ENCODE measurements at places on chromosomes 2 and 18.

DNA sequence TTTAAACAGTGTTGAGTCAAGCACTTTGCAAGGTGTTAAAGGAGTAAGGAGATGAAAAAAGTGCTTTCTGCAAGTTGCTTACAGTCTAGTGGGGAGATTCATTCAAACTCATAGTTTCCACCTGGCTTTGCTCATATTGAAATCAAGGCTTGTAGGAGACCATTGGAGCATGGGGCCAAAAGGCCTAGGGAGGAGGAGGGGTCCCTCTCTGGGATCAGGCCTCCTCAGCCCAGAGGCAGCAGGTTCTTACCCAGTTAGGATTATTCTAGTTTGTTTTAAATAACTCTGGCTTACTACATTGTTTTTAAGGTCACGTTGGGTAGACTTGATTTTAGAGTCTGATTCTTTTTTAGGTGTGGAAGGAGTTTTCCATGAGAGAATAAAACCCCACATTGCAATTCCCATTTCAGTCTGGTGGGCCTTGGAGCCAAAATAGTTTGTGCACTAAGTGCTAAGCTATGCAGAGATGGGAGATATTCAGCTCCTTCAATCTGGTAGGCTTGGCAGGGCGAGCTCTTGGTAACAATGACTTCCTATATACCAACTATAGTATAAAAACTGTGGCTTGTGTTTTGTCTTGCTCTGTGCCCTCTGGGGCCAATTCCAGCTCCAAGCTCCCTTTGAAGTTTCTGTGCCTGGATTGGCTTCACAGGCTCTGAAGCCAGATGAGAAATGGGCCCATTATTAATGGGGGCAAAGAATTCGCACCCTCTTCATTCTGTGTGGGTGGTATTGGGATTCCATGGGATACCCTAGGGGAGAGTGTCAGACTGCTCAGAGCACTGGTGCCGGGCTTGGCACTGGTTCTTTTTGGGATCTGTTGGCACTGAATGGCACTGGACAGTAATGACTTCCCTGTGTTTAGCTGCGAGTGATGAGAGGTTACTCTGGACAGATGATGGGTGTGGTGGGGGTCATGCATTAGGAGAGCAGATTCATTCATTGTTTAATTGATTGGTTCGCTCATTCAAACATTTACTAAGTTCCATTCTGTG, 301.1 kb downstream of the MYCN start:
- no peak for DNase-seq

DNA sequence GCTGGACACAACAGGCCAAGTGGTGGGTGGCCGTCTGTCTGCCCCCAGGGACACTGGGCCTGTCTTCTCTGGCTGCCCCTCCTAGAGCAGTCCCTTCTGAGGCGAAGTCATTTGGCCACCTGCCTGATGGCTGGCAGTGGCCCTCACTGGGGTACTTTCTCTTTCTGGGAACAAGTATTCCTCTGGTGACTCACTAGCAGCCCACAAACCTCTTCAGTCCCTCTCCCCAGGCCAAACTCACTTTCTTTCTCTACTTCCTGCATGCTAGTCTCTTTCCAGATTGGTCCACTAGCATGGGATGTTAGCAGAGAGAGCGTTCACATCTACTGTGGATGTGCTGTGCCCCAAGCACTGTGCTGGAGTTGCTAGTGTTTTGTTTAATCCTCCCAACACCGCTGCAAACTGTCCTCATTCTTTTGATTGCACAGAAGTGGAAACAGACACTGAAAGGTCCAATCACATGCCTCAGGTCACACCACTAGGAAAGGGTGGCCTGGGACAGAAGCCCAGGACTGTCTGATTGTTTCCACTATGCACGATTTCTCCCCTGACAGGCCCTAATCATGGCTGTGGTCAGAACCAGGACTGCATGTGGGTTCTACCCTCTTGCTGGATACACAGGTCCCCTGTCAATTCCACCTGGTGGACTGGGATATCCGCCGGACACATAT, 5.2 kb downstream of the DYSF start:
- no peak for DNase-seq

DNA sequence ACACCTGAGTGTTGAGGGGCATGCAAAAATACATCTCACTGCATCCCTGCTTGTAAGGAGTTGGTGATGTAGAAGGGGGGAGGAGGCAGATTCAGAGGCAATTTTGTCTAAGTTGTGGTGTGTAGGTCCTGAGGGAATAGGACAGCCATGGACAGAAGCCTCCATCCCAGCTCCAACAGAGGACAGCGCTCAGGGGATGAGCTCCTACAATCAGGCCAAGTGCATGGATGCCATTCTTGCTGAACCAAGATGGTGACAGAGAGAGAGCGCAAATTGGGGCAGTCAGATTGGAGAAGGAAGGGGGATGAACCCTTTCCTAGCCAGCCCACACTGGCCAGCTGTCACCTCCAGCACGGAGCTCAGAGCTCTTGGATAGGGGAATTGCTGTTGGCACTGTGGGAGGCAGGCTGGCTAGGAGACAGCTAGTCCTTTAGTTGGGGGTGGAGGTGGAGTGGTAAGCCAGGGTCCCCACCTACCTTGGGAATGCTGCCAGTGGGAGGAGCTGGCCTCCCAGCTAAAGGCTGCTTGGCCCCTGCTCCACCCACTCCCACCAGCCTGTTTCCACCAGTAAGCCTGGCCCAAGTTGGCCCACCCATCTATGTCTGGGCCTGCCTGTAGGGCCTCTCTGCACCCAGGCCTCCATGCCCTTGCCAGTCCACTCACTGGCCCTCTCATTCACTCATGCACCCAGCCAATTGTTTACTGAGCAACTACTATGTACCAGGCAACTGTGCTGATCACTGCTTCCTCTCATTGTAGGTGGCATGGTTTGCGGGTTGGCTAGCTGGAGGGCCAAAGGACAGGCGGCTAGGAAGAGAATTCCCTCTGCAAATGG, 2.5 kb upstream of the PER2 start:
- DNase-seq = no peak

DNA sequence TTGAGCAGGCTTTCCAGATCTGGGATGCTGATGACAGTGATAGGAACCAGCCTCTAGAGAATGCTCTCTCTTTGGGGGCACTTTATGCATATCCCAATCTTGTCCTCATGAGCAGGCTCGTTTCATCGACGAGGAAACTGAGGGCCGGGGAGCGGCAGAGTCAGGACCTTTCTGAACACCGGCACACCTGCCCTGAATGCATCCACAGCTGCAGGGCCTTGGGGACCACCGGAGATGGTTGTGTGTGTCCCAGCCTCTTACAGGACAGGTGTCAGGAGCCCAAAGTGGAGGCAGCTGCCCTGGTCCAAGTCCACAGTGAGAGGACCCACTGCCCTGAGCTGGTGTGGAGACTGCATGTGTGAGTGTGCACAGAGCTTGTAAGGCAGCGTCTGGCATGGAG, 47.6 kb upstream of the FAHD2A start:
- DNase-seq = no peak

DNA sequence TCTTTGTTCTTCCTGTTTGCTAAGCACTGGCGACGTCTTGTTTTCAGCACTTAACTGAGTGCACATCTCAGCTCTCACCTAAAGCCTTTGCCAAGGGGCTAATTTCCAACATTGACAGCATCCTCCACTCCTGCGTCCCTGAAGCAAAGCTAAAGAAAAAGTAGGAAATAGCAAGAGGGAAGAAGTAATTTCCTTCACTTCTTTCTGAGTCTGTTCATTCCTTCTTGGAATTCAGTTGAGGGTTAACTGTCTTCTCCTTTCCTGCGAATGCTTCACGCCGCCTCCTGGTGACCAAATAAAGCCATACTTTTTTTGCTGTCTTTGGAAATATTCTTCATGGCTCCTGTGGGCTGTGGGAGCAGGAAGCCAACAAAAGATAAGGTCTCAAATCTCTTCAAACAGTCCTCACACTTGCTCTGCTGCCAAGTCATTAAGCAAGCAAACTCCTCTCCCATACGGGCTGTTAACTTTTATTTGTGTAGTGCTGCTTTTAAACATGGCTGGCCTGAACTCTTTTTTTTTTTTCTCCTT, 100.9 kb downstream of the DPP10 start:
- no peak for DNase-seq

DNA sequence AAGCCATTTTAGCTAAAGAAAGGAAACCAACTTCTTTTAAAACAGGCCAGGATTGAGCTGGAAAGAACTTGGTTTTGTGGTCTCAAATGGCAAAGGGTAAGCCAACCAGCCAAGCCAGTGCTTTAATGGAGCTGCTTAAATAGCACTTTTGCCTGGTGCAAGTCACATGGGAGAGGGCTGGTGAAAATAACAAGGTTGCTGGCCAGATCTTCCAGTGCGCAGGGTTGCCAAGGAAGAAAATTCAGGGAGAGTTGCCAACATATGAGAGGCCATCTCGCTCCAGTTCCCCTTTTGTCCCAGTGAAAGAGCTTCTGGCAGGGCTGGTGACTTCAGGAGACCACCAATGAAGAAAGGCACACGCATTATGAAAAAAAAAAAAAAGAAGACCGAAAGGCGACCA, 57.3 kb downstream of the IRS1 start:
- DNase-seq = no peak

DNA sequence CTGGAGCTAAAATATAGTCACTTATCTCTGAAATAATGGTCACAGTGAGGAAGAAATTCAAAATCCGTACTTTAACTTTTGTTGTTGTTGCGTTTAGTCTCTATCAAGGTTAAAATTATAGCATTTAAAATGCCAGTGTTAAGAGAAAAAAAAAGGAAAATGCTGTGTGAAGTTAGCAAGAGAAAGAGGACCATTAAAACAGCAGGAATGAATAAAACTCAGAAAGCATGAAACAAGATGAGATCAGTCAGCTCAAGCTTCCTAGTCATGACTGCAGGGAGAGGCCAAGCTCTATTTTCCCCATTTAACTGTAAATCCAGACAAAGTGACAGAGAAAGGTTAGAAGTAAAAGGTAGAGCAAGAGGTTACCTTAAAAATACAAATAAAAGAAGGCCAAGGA, 281.7 kb upstream of the ATP5MC3 start:
- no peak for DNase-seq

DNA sequence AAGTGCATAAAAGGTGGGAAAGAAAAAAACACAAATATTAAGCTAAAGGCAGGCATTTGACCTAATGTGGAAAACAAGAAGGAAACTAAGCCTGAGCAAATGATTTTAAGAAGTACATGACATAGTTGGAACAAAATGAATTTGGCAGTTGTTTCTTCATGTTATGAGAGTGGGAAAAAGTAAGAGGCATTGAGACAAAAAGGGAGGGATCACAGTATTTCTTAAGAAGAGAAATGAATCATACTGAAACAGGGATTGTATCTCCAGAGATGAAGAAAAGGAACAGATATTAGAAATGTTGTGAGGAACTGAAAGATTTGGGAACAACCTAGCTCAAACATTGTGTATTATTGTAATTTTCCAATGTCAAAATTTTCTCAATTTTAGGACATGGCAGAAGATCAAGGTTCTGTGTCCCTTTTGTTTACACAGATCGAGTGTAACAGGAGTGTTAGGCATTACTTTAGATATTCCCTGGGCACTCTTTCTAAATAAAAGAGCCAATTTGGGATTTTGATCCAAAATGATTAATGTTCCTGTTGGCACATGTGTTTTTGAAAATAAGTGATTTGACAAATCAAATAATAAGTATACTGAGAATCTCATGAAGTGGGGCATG, 98.6 kb downstream of the CALCRL start:
- DNase-seq = no peak

DNA sequence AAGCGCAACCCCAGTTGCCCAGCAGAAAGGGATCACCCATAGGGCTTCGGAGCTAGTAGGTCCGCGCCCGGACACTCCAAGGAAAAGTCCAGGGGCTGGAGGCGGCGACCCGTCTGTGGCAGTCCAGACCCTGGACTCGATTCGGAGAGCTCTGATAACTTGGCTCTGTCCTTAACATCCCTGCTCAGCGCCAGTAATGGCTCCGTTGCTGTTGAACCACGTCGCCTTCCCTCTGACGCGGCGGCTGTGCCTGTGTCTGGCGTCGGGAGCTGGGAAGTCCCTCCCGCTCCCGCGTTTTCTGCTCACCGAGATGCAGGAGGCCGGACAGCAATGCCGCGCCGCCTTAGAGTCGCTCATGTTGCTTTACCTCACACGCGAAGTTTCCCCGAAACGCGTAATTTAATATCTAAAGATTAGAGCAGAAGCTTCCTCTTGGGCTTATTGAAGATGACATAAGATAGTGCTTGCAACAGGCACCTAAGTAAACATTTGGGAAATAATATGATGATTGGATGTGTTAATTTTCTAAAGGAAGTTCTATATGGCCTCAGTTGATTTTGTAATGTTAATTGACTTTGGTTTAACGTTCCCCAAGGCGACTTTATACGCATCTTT, 1.3 kb upstream of the ZBTB14 start:
- DNase-seq = peak; percentile 27

DNA sequence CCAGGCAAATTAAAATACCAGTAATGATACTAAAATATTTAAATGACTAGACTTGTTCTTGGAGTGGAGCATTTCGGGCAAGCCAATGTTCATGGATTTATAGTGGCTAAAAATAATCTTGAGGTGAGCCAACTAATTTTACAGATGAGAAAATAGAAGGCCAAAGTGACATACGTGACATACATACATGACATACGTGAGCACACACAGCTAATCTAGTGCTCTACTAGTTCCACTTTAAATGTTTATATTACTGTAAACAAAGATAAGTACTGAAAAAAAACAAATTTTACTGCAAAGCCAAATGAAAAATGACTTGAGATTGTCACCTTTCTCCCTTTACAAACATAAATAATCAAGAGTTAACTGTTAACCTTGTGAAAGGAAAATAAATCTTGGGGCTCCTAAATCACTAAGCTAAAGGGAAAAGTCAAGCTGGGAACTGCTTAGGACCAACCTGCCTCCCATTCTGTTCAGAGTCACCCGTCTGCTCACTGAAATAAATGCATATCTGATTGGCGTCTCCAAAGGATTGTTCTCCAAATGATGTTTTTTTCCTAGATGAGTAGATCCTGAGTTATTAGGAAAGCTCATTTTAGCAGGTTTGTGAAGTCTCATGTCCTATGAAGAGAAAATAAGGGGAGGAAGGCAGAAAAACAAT, 96.7 kb downstream of the PMS1 start:
- DNase-seq = no peak

- no peak for DNase-seq
Observed at GRCh38 chr2:96817882-96818281, 1.8 kb downstream of the CNNM3 start.

- no peak for DNase-seq
Observed at GRCh38 chr2:138559641-138560040, 58.1 kb downstream of the SPOPL start.

GRCh38 chr2:233101816-233102215, 41.7 kb downstream of the INPP5D start:
- DNase-seq = no peak

DNA sequence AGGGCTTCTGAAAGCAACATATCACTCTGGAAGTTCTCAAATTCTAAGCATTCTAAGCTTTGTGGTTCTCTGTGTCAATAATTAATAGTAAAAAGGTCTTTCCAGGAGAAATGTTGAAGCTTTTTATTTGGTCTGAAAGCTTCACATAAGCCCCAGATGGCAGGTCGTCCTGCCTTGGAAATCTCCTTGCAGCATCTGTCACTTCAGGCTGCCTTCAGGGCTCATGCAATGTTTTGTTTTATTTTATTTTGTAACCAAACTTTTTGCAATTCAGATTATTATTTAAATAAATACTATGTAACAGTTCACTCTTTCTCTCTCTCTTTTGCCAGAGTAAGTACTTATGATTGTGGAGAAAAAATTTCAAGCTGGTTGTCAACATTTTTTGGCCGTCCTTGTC, 46.7 kb upstream of the FHOD3 start:
- no peak for DNase-seq
